ENCODE measurements at places on chromosomes 6 and 20.

GRCh38 chr20:9615118-9615517 is 100.7 kb downstream of the LAMP5 start:
- DNase-seq, result no peak

GRCh38 chr6:111478749-111479148 is 4.3 kb downstream of the REV3L start:
- no peak for DNase-seq

- DNase-seq, result no peak
These were observed 80.8 kb downstream of the AIG1 start for GRCh38 chr6:143141442-143141841.

GRCh38 chr20:41608606-41609005 is 9.6 kb downstream of the CHD6 start:
- DNase-seq, result no peak

- DNase-seq, result peak; percentile 65
These were observed 917 bp upstream of the TEAD3 start for GRCh38 chr6:35497571-35498421.

GRCh38 chr6:118522422-118522821 is 25.7 kb upstream of the PLN start:
- DNase-seq, result no peak

DNA sequence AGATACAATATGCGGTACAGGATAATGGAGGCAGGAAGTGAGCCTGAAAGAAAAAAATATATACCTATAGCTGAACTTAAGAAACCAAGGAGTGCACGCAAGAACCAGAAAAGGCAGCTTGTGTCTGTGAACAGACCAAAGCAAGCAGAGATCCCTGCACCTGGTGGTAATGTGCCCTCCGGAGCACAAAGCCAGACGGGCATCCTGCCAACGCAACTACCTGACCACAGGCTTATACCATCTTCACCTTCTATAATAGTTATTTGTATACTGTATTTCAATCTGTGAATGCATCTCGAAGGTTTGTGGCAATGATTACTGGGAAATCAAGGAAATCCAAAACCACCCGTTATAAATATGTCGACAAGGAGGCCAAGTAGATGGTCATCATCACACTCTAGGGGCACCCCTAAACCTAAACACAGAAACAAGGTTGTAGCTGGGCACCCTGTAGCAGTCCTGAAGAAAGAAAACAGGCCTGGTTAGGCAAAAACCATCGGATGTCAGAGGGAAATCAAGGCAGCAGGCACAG is 801 bp downstream of the FBXL4 start:
- peak; percentile 63 for DNase-seq

DNA sequence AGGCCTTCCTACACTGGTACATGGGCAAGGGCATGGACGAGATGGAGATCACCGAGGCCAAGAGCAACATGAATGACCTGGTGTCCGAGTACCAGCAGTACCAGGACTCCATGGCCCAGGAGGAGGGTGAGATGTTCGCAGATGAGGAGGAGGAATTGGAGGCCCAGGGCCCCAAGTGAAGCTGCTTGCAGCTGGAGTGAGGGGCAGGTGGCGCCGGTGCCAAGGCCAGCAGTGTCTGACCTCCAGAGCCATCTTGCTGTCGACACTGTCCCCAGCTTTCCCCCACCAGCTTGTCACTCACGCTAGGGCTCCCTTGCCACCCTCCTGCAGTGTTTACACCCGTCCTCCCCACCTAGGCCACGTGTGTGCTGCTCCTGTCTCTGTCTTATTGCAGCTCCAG is 12.2 kb downstream of the GABRR2 start:
- no peak for DNase-seq

- no peak for DNase-seq
These were observed 103.1 kb upstream of the SPACA1 start for GRCh38 chr6:87944541-87944954.
